Activated naive CD4-positive, alpha-beta T cell treated with anti-CD3 and anti-CD28 coated beads, Interleukin-2, amount 50 U/mL, for 16 hours (primary cell): ENCODE measurements at places on chromosomes 5 and 9.
A peak's percentile ranks its signal among the peaks of the same experiment; 100 is the strongest.

DNA sequence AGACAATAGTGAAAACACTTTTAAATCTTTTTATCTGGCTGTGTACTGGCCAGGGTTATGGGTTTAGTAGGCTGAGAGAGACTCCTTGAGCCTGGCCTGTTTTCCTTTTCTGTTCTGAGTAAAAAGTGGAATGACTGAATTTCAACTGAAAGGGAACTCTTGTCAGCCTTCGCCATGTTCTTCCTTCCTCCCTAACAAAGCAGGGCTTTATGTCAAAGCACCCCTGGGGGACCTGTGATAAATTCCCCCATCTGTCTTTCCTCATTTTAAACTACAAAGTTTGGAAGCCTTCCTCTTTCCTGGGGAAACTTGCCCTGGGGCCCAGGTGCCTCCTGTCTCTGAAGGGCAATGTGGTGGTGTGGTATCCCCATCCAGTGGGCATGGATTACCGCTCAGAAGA lies 29.7 kb downstream of the LARP1 start:
- no peak for DNase-seq

GRCh38 chr5:131720714-131721113 lies 76.1 kb downstream of the FNIP1 start:
- DNase-seq = no peak

DNA sequence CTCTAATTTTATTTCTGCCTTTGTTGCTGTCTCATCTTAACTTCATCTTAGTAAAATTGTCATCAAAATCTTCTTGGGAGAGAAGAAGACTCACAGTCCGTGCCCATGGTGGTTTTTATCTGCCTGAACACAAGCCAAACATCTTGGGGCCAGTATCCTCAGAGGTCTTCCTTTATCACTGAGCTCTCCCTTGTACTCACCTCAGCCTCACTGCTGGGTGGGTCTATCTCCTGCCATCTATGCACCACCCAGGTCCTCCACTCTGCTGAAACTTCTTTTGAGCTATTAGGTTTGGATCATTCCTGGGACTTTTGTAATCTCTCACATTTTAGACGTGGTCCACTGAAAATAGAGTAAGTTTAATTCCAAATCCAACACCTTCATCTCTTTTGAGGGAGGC lies 116.3 kb upstream of the EPB41L4A start:
- DNase-seq = no peak

GRCh38 chr9:117302487-117302886 lies 112.4 kb downstream of the ASTN2 start:
- no peak for DNase-seq

DNA sequence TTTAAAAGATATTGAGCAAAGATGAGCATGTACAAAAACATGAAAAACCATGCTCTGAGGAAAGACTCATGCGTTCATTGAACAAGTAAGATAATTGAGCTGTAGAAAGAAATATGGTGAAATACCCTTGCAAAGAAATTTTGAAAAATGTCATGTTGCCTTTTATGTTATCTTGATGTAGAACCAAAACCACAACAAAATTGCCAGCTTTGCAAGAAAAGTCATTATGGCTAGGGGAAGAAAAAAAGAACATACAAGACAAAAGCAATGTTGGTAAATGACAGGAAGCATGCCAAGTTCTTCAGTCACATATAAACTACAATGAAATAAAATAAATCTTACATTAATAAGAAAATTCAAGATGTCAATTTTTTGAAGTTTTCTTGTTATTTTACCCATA lies 368.0 kb downstream of the IRX1 start:
- no peak for DNase-seq

GRCh38 chr5:122844136-122844909 lies 1.1 kb upstream of the SNX24 start:
- no peak for DNase-seq

- DNase-seq = peak; percentile 77
Measured at GRCh38 chr5:181160152-181160754, 12.9 kb downstream of the OR2V2 start.

GRCh38 chr9:114516913-114517312 lies 11.6 kb upstream of the WHRN start:
- DNase-seq = no peak

DNA sequence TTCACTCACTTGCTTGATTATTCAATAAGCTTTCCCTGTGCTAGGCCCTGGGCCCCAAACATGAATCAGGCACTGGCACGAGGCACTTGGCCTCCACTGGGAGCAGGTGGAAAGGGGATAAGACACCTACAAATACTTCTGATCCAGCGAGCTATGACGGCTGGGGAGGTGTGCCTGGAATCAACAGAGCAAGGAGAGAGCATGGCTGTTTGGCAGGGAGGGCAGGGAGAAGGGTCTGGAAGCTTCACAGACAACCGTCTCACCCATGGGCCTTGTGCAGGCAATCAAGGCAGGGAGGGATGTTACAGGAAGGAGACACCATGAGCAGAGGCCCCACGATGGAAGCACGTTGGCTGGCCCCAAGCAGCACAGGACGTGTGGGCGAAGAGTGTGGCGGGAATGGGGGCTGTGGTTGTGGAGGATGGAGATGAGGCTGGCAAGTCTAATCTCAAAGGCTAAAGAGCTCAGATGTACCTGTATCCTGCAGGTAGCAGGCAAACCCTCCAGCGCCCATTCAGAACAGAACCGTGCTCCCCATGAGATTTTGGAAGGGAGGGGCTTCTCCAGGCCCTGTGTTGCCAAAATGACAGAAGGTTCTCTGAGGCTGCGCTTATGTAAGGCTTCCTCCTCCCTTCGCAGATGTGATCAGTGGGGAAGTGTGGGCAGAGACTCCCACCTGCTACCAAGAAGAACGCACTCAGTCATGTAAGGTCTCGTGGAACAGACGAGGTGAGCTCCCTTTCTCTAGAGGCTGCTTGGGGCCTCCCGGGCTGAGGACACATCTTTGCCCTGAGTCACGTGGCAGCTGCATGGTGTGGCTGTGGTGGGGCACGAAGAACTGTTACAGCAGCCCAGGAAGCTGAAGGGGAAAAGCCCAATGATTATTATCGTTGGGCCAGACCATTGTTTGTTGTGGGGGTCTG lies 189.7 kb downstream of the DAB2IP start:
- no peak for DNase-seq

DNA sequence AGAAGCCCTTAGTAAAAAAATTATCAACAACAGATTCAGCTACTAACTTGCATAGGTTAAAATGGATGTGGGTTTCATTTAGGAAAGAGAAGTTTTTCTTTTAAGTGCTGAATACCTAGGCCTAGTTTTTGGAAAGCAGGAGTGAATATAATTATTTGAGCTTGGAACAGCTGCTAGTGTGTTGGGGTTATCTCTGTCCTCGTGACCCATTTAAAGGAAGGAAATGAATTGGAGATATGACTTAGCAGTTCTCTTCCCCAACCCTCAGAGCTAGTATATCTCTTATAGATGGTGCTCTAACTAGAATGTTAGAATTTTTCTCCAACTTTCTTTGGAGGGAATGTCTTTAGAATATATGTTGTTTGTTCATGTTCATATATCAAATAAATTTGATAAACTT lies 38.6 kb downstream of the ZNF366 start:
- no peak for DNase-seq

GRCh38 chr9:98502976-98503325 lies 205.8 kb downstream of the GABBR2 start:
- no peak for DNase-seq

DNA sequence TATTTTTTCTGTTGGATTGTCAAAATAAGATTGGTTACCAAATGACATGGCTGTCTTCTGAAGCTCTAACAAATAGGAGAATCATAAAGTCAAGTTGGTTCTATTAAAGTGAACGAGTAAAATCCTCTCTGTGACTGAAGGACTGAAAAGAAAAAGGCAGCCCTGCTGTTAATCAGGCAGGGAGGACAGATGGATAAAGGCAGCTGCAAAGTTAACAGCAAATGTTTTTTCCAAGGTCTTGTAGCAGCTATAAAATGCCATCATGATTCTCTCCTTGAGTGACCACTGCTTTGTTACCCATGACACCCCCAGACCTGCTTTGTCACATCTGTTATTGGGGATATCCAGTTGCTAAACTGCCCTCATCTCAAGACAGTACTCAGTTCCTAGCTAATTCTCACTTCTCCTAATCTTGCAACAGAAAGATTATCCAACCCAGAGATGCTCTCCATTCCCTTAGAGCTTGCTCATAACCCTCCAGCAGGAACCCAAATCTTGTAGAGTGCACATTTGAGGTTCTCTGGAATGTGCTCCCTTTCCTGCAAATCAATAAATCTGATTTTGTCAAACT lies 89.7 kb upstream of the PARP8 start:
- no peak for DNase-seq

GRCh38 chr5:135593886-135594285 lies 15.1 kb upstream of the CXCL14 start:
- DNase-seq = no peak

DNA sequence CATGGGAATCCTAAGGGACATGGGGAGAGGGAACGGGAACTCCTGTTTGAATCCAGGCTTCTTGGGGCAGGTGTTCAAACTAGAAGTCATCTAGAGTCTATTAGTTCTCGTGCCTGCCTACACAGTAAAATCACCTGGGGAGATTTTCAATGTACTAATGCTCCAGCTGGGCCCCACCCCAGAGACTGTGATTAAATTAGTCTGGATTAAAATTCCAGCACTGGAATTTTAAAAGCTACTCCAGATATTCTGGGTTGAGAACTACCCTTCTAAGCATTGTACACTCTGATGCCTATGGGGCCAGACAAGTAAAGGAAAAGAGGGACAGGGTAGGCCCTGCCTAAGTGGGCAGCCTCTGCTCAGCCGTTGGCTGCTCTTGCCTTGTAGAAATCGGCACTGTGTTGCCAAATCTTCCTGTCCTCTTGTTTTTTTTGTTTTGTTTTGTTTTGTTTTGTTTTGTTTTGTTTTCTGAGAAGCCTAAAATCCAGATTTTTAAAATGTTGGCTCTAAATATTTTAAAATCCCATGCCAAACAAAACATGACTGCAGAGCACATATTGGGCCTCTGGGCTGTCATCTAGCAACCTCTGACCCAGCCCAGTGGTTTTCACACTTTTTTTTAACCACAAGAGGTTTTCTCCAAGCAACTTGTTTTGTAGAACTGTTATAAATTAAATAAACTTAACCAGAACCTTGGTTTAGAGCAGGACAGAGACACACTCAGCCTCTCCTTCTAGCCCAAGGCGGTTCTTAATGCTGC lies 29.0 kb downstream of the ADRB2 start:
- no peak for DNase-seq

DNA sequence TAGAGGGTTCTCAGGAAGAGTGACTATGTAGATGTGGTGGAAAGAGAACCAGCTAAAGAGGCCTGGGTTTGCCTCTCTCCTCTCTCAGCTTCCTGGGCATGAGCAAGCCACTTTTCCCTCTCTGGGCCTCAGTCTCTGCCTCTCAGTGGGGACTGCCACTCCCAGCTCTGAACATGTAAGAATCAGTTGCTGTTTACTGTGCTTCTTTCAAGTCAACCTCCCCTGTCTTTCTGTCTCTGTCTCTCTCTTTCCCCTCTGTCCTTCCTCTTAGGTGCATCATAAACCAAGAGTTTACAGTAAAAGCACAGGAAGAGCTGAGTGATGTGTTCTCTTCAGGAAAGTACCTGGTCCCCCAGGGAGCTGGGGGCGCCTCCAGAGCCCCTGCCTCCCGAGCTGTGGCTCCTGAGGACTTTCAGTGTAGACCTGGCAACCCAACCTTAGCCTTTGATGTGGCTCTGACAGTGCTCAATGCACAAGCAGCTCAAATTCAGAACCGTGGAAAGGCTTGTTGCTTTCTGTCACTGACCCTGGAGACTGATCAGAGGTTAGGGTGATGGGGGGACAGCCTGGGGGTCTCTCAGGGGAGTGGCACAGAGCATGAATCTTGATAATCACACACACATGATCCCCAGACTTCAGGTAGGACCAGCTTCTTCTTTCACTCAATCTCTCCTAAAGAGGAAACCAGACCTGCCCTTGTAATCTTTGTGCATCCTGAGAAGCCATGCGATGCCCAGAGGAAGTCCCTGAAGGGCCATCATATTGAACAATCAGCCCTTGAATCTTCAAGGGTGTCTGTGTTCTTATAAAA lies 59.4 kb upstream of the TNFSF8 start:
- peak; percentile 53 for DNase-seq

DNA sequence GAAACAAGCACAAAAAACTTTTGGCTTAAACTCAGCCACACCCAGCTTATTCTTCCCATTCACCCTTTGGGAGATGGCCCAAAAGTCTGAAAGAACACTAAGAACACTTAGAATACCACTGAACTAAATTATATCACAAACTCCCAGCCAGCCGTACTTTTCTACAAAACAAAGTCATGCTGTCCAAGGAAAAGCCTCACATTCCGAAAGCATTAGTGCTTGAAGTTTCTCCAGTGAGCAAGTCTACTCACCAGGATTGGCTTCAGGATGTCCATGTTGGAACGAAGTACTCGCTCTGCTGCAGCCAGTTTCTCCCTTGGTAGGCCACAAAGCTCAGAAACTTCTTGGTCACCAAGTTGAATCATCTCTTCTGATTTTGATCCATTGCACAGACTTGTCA lies 69.7 kb downstream of the ABCA1 start:
- DNase-seq = no peak

DNA sequence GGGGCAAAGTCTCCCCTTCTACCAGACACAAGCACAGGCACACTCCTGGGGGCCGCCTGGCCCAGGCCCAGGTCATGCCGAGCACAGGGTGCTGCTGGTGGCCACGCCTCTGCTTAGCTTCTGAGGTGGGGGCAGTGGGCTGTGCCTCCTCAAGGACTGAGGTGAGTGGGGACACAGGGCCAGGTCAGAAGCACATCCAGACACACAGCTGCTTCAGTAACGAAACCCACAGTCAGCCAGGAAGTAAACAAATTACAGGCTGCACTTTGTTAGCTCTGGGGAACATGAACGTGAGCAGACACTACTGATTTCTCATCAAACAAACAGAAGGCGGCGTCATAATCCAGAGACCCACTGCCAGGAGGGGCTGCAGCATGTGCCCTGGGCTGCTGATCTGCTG lies 192.4 kb downstream of the HSPA4 start:
- DNase-seq = no peak

DNA sequence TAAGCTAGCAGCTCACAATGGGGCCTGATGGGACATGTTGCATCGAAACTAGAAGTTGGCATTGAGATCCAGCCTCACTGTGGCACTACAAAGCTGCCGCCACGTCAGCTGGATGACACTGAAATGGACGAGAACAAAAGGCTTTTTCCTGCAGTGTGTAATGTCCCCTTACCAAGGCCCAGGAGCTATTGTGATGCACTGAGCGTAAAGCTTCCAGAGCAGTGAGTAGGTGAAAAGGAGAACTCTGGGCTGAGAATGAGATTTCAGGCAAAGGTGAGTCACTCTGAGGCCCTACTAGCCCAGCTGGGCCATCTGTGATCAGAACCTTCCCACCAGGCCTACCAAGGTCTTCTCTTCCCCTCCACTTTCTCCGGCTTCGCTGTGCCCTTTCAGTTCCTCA lies 528.1 kb upstream of the KLF4 start:
- DNase-seq = no peak

DNA sequence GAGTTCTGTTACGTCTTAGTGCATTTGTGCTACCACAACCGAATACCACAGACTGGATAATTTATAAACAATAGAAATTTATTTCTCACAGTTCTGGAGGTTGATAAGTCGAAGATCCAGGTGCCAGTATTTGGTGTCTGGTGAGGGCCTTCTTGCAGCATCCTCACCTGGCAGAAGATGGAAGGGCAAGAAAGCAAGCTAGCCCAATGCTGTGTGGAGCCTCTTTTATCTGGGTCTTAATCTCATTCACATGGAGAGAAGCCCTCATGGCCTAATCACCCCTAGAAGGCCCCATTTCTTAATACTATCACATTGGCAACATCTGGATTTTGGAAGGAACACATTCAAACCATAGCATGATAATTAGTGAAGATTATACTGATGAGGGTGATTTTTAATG lies 159.3 kb downstream of the CHSY3 start:
- no peak for DNase-seq

GRCh38 chr5:159240301-159240870 lies 22.7 kb upstream of the UBLCP1 start:
- peak; percentile 12 for DNase-seq
